CD8-positive, alpha-beta memory T cell (primary cell): ENCODE measurements at places on chromosomes 1 and 21. TPM values are rescaled to one million over a fixed set of nuclear protein-coding genes. Genes with fewer than 3 reads are reported as not detected.

FCRL6 gene
- 129 TPM for polyA plus RNA-seq

- H3K4me3 ChIP-seq = no peak overlapping the region
- H3K36me3 ChIP-seq = no peaks in the 10 kb centered on the region
- H3K27me3 ChIP-seq = no peaks in the 10 kb centered on the region
Measured at GRCh38 chr21:32843561-32843960, 72.0 kb upstream of the PAXBP1 start.

GRCh38 chr1:116943438-116943837, 33.7 kb downstream of the PTGFRN start:
- H3K4me3 ChIP-seq = no peak overlapping the region
- H3K27me3 ChIP-seq = no peaks in the 10 kb centered on the region
- no peak for DNase-seq
- H3K27ac ChIP-seq = no peak overlapping the region

FAM131C gene
- not detected for polyA plus RNA-seq

ST6GALNAC5 gene
- not detected for polyA plus RNA-seq

FMOD gene
- not detected for polyA plus RNA-seq

DNA sequence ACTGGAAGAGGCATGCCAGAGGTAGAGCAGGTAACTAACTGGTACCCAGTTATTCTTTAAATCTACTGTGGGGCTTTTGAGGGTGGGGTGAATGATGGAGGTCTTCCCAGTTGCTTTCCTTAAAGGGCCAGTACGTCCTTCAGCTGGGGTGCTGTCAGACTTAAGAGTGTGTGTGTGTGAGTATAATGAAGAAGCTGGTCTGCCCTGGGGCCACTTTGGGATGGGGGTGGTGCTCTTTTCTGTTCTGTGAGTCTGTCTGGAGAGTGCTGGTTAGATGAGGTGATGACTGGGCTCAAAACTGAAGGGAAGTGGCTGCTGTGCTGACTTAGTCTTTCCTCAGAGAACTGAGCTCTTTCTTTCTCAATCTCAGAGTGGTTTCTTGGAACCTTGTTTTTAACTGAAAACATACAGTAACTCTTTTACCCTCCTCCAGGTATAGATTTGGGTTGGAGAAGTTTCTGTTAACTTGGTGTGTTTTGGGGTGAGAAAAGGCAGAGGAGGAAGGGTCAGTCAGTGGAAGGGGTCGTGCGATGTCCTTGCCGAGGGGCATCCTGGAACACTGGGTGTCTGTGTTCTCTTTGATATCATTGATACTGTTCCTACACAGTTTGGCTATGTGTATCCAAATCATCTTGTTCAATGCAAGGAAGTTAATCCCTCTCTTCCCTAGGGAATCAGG, 746 bp downstream of the MACF1 start:
- no peaks in the 10 kb centered on the region for H3K36me3 ChIP-seq
- H3K27ac ChIP-seq = peak overlapping the region; percentile 69
- peak; percentile 64 for DNase-seq
- no peaks in the 10 kb centered on the region for H3K27me3 ChIP-seq

GPR3 gene
- not detected for polyA plus RNA-seq

DNA sequence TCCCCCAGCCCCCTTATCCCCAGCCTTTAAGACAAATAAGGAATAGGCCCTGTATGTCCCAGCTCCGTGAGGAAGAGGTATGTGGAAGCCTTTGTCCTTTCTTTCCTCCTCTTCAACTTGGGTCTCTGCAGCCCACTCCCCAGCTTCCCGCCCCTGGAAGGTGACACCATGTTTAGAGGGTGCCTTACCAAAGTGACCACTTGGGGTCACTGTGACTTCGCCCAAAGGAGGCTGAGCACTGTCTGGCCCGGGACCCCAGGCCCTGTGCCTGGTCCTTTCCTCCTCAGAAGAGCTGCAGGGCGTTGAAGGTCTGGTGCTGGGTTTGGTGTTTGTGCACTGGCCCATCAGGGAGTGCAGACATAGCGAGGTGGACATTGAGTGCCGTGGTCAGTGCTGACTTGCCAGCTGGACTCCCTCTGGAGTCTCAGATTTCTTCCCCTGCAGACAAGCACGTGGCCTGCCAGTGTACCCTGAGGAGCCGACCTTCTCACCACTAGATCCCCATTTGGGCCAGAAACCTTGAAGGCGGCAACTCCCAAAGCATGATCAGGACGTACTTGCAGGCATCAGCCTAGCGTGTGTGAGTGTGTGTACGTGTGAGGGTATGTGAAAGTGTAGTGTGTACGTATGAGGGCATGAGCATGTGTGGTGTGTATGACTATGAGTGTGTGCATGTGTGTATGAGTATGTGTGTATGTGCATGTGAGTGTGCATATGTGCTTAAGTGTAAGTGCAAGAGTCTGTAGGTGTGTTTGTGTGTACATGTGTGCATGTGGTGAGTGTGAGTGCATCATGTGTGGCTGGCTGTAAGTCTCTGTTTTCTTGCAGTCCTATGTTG, 181.4 kb upstream of the KIAA0040 start:
- no peak for DNase-seq
- H3K27me3 ChIP-seq = no peaks in the 10 kb centered on the region
- no peaks in the 10 kb centered on the region for H3K4me1 ChIP-seq
- no peak overlapping the region for H3K4me3 ChIP-seq
- H3K36me3 ChIP-seq = no peaks in the 10 kb centered on the region

DNA sequence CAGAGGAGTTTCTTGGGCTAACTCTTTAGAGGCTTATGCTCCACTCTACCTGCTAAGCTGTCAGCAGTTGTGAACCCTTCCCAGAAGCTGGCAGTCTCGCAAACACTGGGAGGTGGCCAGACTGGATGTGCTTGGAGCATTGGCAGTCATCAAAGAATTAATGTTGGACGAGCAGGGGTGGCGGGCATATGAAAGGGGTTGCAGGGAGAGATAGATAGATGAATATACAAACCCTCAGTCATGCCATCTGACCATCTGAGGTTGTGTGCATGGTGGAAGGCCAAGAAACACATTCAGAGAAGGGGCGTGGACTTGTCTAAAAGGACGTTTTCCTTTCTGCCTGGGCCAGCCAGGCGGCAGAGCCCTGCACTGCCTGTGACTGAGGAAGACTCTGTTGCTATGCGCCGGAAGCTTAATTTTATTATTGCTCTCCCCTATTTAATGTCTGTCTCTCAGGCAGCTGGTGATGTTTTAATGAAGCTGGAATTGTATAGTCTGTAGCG, 164.4 kb downstream of the PBX1 start:
- H3K4me3 ChIP-seq = no peak overlapping the region
- no peak overlapping the region for H3K27ac ChIP-seq
- DNase-seq = no peak

DNA sequence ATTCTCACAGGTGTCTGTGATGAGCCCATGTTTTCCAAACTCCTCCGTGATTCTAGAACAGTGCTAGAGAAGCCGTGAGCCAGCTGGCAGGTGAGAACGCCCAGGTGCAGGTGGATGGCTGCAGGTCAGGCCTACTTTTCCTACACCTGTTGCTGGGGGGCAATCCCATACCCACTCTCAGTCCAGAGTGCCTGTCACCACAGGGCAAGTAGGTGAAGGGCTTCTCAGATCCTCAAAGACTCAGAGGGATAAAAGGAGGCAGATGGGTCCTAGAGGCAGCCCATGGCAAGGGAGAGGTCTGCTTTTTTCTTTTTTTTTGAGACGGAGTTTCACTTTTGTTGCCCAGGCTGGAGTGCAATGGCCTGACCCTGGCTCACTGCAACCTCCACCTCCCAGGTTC, 50.7 kb upstream of the H6PD start:
- H3K36me3 ChIP-seq = no peaks in the 10 kb centered on the region
- no peak overlapping the region for H3K27ac ChIP-seq
- DNase-seq = no peak
- peaks cover 6% of the 10 kb centered on the region for H3K4me1 ChIP-seq
- H3K27me3 ChIP-seq = peaks cover 13% of the 10 kb centered on the region
- H3K4me3 ChIP-seq = no peak overlapping the region
